NB4 (cell line): ENCODE measurements at places on chromosomes 5 and 9.
A peak's percentile ranks its signal among the peaks of the same experiment; 100 is the strongest.

DNA sequence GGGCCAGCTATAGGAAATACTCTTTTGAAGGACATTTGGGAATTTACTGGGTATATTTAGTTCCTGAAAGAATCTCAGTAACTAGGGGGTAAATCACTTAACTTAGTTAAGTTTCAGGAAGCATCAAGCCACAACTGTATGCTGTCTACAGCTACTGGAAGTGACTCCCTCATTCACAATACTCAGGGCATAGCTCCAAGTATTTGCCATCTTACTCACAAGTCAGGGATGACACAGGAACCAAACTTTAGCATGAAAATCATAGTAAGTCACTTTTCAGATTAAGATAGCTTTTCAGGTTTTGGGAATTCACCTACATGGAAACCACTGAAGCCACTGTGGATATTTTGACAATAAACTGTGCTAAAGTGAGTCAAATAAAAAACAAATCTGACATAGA is 242.4 kb upstream of the ATP10B start:
- DNase-seq = no peak

DNA sequence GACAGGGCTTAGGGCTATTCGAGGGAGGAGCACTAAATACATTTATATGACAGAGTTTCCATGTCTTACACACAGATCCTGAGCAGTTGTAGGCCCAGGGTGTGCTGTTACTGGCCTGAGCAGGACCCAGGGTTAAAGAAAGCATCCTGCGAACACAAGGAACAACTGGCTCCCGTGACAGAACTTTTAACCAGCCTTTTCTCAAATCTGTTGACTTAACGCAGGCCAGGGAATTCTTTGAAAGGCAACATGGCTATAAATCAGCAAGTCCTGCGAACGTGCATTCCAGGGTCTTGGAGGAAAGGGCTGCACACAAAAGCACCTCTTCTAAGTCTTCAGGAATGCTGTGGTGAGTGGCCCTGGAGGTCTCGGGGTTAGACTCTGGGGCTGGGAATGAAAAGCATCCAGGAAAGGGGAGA is 45.2 kb upstream of the ANKRD55 start:
- DNase-seq = no peak

GRCh38 chr5:2751592-2752021 is at the start of gene IRX2:
IRX2 (minus strand) TSS chr5:2751677; CDS start chr5:2751413, 264 bp downstream.
- DNase-seq = no peak

- peak; percentile 78 for DNase-seq
These were observed 371 bp upstream of the PITX1 start for GRCh38 chr5:135034236-135034962.

DNA sequence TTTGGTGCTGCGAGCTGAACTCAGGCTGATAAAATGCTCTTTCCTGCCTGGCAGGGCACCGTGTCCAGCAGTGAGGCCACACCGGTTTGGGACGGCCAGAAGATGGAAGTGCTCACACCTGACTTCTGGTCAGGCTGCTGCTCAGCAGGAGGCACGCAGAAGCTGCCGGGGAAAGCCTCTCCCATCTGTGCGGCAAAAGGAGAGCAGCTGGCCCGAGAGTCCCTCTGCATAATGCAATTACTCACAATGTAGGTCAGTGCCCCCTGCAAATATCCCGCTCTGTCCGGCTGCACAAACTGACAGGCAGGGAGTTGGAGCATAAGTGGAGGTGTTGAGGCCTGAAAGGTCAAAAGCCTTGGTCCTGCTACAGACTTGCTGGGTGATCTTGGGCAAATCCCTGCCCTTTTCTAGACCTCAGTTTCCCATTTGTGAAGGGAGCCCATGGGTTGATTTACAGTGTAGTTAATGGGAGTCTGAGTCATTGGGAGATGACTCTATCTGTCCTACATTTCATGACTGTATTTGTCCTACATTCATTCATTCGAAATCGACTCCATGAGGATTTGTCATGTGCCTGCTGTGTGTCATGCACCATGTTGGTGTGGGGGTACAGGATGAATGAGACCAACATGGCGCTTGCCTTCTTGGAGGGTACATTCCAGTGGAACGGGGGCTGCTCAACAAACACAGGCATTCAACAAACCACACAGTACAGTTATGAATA is 61.8 kb upstream of the TBC1D2 start:
- no peak for DNase-seq

DNA sequence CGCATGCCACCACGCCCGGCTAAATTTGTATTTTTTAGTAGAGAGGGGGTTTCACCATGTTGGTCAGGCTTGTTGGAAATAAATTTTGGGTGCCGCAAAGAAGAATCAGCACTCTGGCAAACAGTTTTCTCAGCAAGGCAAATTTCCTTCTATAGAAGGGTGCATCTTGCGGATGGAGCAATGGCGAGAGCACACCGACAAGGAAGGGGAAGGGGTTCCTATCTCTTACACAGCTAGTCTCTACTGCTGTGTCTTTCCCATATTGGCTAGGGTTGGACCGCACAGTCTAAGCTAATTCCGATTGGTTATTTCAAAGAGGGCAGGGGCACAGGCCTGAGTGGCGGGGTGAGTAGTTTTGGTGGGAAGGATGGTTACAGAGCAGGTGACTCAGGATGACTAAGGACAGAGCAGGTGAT is 707 bp downstream of the GTF3C5 start:
- no peak for DNase-seq

- no peak for DNase-seq
These were observed 27.3 kb upstream of the CAST start for GRCh38 chr5:96634881-96635280.

DNA sequence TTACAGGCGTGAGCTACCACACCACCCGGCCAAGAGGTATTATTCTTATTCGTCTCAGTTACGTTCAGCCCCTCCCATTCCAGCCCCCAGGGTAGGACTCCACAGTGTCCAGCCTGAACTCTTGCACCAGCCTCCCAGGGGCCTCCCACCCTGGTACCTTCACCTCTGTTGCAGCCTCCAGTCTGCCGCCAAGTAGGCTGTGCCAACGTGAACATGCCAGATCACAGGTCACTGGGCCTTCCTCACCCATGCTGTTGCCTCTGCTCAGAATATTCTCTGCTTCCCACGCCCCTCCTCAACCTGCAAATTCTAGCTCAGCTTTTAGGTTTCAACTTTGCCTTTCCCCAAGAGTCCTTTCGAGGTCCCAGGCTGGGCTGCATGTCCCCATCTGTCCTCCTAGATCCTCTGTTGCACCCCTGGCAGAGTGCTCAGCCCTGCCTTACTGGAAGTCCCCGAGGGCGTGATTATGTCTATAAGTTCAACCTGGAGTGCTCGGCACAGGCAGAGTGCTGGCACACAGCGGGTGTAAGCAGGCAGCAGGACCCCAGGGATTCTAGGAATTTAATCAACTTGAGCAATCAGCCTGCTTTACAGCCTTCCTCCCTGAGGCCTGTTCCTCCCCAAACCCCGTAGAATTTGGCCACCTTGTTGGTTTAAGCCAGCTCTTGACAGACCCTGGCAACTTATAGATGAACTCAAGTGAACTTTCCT is 13.1 kb upstream of the STXBP1 start:
- DNase-seq = peak; percentile 66

- DNase-seq = peak; percentile 13
These were observed 6.8 kb upstream of the CXXC5 start for GRCh38 chr5:139641116-139642080.

GRCh38 chr5:52710972-52711596 is 76.6 kb upstream of the ITGA1 start:
- DNase-seq = no peak

GRCh38 chr9:128022886-128023285 is 42.1 kb upstream of the EEIG1 start:
- no peak for DNase-seq

DNA sequence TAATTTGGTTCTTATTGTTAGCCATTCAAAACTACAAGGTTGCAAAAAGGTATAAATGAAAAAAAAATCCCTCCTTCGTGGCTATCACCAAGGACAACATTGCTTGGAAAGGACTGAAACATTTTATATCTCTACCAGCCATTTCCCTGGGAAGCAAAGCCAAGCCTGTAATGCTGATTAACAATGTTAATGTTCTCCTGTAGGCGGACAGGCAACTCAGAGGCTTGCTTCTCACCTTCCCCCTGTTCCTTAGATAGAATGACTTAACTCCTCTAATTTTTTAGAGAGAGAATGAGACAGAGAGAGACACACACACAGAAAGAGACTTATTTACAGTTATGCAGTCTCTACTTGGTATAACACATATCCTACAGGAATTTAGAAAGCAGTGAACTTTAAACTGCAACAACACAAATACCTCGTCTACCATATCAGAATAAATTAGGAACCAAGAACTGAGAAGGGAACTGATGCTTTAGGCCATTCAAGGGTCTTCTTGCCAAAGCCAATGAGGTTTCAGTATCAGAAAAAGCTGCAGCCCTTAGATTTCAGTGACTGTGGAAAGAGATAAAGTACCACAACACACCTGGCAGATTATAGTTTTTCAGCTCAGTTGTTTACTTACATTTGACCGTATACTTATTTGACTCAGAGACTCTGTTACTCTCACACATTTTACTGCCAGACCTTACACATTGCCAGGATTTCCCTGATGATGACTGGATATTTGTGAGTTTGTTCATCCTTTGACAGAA is 20.9 kb upstream of the MAN2A1 start:
- no peak for DNase-seq
